A673 (cell line): ENCODE measurements at places on chromosomes 7 and 10.

GRCh38 chr7:101804088-101804963, 13.1 kb upstream of the CUX1 start:
- no peaks in the 10 kb centered on the region for H3K36me3 ChIP-seq
- no peak for DNase-seq
- no peaks in the 10 kb centered on the region for H3K4me1 ChIP-seq
- no peak overlapping the region for H3K27ac ChIP-seq
- peaks cover 39% of the 10 kb centered on the region for H3K27me3 ChIP-seq

DNA sequence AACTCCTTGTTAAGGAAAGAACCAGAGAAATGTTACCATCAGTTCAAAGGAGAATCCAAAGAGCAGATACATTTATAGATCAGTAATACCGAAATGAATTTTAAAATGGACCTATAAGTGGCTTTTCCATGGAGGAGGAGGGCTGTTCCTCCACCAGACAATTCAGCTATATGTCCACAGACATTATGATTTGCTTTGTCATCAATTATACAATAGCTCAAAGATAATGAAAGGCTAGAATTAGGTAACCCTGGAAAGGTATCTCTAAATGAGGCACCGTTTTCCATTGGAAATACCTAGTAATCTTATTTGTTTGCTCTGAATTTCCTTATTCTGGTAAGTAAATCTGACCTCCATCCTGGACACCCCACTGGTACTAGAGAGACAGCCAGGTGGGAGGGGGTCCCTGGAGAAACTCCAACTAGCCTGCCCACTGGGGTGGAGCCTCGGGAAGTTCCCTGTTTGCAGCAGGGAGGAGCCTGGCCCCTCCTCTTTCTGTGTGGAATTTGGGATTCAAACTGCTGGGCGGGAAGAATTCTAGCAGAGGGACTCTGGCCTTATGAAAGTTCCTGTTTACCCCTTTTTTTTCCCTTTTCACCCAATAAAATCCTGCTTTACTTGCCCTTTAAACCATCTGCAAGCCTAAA, 218.0 kb downstream of the PHF14 start:
- no peak overlapping the region for H3K27ac ChIP-seq
- no peak for DNase-seq
- no peak overlapping the region for H3K4me3 ChIP-seq

GRCh38 chr7:6718124-6718523, 11.4 kb upstream of the ZNF12 start:
- H3K27ac ChIP-seq = no peak overlapping the region
- H3K36me3 ChIP-seq = no peaks in the 10 kb centered on the region
- H3K4me3 ChIP-seq = no peak overlapping the region
- H3K27me3 ChIP-seq = no peaks in the 10 kb centered on the region
- DNase-seq = no peak
- no peaks in the 10 kb centered on the region for H3K4me1 ChIP-seq

DNA sequence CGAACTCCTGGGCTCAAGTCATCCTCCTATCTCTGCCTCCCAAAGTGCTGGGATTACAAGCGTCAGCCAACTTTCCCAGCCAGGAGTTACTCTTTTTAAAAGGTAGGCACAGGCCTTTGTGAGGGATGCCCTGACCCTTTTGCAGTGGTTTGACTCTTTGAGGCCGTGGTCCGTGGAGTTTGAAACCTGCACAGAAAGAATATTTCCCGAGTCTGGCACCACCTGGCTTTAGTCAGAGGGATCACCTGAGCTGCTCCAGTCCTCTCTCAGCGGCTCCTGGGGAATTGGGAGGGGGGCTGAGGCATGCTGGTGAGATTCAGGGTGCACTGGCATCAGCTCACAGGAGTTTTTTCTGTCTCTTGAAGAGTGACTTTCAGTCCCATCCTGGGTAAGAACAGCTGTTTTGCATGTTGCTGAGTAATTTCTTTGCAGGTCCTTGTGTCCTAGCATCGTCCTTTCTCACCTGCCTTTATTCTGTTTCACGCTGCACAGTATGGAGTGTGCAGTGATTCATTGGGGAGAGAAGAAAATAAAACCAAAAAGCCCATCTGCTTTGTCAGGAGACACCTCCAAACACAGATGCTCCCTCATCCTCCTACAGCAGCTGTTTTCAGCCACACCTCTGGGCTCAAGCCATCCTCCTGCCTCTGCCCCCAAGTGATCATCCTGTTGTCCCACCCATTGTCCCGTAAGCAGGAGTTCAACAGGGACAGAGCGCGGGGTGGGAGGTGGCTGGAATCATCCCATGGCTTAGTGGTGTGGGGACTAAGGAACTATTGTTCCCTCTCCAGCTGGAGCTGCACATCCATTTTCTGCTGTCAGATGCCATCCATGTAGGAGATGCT, 284.7 kb downstream of the CAMK1D start:
- peaks cover 24% of the 10 kb centered on the region for H3K4me1 ChIP-seq
- no peak for DNase-seq
- no peak overlapping the region for H3K4me3 ChIP-seq
- no peaks in the 10 kb centered on the region for H3K27me3 ChIP-seq
- no peak overlapping the region for H3K27ac ChIP-seq
- H3K36me3 ChIP-seq = no peaks in the 10 kb centered on the region

- no peak overlapping the region for H3K4me3 ChIP-seq
- H3K4me1 ChIP-seq = peaks cover 7% of the 10 kb centered on the region
- H3K27ac ChIP-seq = no peak overlapping the region
- DNase-seq = no peak
- H3K36me3 ChIP-seq = no peaks in the 10 kb centered on the region
These were observed 57.9 kb upstream of the FZD8 start for GRCh38 chr10:35699848-35700486.

GRCh38 chr10:125817337-125817946, 5.6 kb downstream of the UROS start:
- DNase-seq = no peak
- H3K36me3 ChIP-seq = peaks cover 11% of the 10 kb centered on the region
- H3K27me3 ChIP-seq = no peaks in the 10 kb centered on the region
- no peak overlapping the region for H3K4me3 ChIP-seq
- H3K4me1 ChIP-seq = no peaks in the 10 kb centered on the region

GRCh38 chr10:42367532-42368230, 270.7 kb downstream of the ZNF33B start:
- no peaks in the 10 kb centered on the region for H3K4me1 ChIP-seq
- no peaks in the 10 kb centered on the region for H3K36me3 ChIP-seq
- no peaks in the 10 kb centered on the region for H3K27me3 ChIP-seq
- H3K27ac ChIP-seq = no peak overlapping the region
- no peak overlapping the region for H3K4me3 ChIP-seq
- DNase-seq = no peak

DNA sequence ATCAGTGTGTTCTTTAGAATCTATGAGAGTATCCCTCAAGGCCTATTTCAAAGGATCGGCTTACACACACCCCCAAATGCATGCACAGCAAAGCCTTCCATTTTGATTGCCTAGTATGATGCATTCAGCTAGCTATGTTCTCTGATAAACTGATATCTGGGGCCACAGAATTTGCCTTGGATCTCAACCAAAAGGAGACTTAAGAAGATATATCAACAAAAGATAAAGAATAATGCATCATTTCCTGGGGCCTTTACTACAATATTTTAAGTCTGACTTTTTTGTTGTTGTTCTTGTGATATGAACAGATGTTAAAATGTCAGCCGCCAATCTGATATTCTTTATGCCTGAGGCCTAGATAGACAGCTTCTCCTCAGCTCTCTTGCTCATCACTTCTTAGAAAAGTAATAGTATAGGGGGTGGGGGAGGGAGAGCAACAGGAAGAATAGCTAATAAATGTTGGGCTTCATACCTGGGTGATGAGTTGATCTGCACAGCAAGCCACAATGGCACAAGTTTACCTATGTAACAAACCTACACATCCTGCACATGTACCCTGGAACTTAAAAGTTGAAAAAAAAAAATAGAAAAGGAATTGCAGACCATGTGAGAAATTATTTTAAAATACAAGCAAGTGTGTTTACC, 792.9 kb upstream of the GHITM start:
- no peak overlapping the region for H3K4me3 ChIP-seq
- no peak for DNase-seq
- H3K27me3 ChIP-seq = no peaks in the 10 kb centered on the region
- H3K4me1 ChIP-seq = no peaks in the 10 kb centered on the region
- no peak overlapping the region for H3K27ac ChIP-seq

DNA sequence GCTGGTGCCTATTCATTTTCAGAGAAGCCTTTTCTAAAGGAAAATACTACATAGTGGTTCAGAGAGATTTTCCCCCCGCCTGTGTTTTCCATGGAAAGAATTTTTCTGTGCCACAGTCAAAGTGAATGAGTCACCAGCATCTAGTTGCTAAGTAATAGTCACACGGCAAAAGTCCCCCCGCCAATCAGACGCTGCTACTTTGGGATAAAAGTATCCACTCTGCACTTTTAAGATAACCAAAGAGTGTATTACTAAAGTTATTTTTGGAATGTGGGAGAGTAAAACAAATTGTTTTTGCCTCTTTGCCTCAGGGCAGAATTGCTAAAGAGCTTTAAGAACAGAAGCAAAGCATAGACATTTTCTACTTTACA, 23.5 kb downstream of the ABLIM1 start:
- no peaks in the 10 kb centered on the region for H3K36me3 ChIP-seq
- H3K4me1 ChIP-seq = peaks cover 14% of the 10 kb centered on the region

- H3K27ac ChIP-seq = no peak overlapping the region
- peaks cover 15% of the 10 kb centered on the region for H3K4me1 ChIP-seq
- H3K36me3 ChIP-seq = no peaks in the 10 kb centered on the region
- DNase-seq = no peak
These were observed 150.0 kb downstream of the SGMS1 start for GRCh38 chr10:50473756-50474155.

GRCh38 chr10:77960829-77961329, 34.3 kb upstream of the DLG5 start:
- no peaks in the 10 kb centered on the region for H3K36me3 ChIP-seq
- no peak for DNase-seq
- no peak overlapping the region for H3K27ac ChIP-seq
- H3K27me3 ChIP-seq = no peaks in the 10 kb centered on the region
- H3K4me1 ChIP-seq = no peaks in the 10 kb centered on the region
- no peak overlapping the region for H3K4me3 ChIP-seq

- H3K4me1 ChIP-seq = no peaks in the 10 kb centered on the region
- no peak overlapping the region for H3K27ac ChIP-seq
- H3K4me3 ChIP-seq = no peak overlapping the region
- DNase-seq = no peak
- H3K36me3 ChIP-seq = no peaks in the 10 kb centered on the region
- H3K27me3 ChIP-seq = no peaks in the 10 kb centered on the region
These were observed 26.0 kb upstream of the PCDH15 start for GRCh38 chr10:54826994-54827560.

GRCh38 chr7:145092766-145093165, 256.9 kb upstream of the TPK1 start:
- no peaks in the 10 kb centered on the region for H3K36me3 ChIP-seq
- DNase-seq = no peak
- H3K4me3 ChIP-seq = no peak overlapping the region
- no peaks in the 10 kb centered on the region for H3K27me3 ChIP-seq

- no peaks in the 10 kb centered on the region for H3K36me3 ChIP-seq
- H3K27me3 ChIP-seq = no peaks in the 10 kb centered on the region
- DNase-seq = no peak
- no peak overlapping the region for H3K4me3 ChIP-seq
- no peaks in the 10 kb centered on the region for H3K4me1 ChIP-seq
- H3K27ac ChIP-seq = no peak overlapping the region
These were observed 108.5 kb downstream of the RAB18 start for GRCh38 chr10:27612551-27613035.

DNA sequence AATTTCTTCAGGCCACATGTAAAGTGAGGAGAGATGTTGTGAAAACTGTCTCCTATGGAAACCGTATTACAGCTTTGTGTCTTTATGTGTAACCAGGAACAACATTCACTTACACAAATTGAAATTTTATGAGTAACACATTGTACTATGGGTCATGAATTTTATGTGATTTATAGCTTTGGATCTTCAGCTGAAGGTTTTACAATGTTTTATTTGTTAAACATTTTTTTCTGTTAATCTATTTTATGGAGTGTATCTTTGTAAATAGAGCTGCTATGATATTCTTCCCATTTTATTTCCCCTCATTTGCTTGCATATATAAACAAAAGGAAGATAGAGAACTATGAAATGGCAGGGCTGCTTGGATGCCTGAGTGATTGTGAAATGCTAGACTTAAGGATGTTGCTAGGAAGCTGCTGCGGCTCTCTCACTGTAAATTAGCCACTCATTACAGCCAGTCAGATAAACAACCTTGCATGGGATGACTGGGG, 104.5 kb upstream of the PCLO start:
- no peak overlapping the region for H3K4me3 ChIP-seq
- no peaks in the 10 kb centered on the region for H3K36me3 ChIP-seq
- H3K27ac ChIP-seq = no peak overlapping the region
- H3K27me3 ChIP-seq = no peaks in the 10 kb centered on the region
- H3K4me1 ChIP-seq = no peaks in the 10 kb centered on the region
- DNase-seq = no peak

DNA sequence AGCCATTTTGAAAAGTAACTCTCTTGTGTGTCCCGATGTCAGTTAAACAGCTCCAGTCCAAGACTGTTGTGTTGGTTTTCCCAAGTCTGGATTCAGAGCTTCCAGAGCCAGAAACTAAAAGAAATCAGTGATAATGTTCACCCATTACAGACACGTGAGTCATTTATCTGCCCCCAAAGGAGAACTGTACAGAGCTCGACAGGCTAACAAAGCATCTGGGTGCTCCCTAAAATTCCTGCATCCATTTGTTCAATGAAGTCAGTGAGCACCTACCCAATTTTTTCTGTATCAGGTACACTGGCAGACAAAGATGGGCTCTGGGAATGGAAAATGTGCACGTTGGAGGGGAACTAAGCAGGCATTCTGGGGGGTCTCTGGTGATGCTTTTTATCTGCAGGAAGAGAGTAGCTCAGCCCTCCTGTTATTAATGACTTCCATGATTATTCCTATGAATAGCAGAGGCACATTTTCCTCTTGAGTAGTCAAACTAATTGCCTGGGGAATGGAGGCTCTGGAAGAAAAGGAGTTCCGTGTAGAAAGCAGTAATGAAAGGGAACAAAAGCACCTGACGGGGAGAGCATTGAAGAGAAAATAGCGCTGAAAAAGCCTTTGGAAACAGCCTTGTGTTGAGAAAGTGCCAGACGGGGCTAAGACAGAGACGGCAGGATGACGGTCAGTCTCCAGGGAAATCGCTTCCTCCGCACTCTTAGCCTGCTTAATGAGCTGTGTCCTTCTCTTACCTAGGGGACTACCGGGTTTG, 75.3 kb downstream of the GAD2 start:
- H3K27me3 ChIP-seq = peaks cover 5% of the 10 kb centered on the region
- no peaks in the 10 kb centered on the region for H3K4me1 ChIP-seq
- DNase-seq = no peak

DNA sequence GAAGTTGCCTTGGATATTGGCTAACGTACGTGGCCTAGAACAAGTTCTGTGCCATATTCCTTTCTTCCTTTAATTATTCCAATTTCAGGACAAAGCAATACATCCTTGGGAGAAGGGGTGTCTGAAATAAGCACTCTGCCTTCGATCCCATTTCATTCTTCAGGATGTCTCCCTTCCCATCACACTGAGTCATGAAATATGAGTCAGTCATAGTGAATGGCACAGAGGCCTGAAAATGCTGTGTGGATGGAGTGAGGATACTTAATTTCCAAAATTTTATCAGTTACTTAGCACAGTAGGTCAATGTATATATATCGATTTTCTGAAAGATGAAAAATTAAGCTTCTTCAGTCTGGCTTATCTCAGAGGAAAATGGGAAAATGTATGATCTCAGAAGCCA, 19.5 kb downstream of the EVX1 start:
- DNase-seq = no peak
- H3K27me3 ChIP-seq = peaks cover 28% of the 10 kb centered on the region
- no peaks in the 10 kb centered on the region for H3K4me1 ChIP-seq
- no peak overlapping the region for H3K27ac ChIP-seq
